NCI-H1694 (cell line): ENCODE measurements at places on chromosomes 3 and 15.

GRCh38 chr3:101117465-101117864 lies 124.2 kb upstream of the ABI3BP start:
- DNase-seq, result no peak

- DNase-seq, result no peak
These were observed 109.8 kb upstream of the TBC1D5 start for GRCh38 chr3:17852217-17852616.

GRCh38 chr3:184776916-184777315 lies 35.0 kb upstream of the VPS8 start:
- DNase-seq, result no peak

- DNase-seq, result no peak
These were observed 8.7 kb downstream of the ESYT3 start for GRCh38 chr3:138443091-138443490.

GRCh38 chr3:172560026-172560425 lies 36.8 kb upstream of the TNFSF10 start:
- DNase-seq, result no peak

DNA sequence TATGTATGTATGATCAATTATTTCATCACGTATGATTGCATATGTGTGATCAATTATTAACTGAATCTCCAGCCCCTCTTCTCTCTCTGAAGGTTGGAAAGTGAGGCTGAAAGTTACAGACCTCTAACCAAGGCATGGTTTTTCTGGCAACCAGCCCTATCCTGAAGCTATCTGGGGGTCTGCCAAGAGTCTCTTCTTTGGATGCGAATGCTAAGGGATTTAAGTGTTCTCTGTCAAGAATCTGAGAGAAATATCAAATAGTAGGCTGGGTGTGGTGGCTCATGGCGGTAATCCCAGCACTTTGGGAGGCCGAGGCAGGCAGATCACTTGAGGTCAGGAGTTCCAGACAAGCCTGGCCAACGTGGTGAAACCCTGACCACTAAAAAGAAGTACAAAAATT lies 8.1 kb downstream of the NKTR start:
- no peak for DNase-seq

DNA sequence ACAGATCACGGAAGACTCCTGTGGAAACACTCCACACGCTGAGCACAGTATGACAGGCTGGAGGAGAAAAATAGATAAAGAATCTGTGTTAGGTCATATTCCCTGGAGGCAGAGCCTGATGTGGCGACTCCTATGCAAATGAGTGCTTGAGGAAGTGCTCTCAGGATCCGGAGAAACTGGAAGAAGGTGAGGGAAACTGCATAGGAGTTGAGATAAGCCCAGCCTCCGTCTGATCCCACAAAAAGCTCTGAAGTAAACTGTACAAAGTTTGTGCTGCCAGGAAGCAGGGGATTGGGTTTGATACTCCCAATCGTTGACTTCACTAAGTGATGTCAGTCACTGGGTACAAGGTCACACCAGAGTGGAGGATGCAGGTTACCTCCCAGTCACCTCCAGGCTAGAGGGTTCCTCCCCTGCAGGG lies 33.4 kb downstream of the OSBPL10 start:
- no peak for DNase-seq

DNA sequence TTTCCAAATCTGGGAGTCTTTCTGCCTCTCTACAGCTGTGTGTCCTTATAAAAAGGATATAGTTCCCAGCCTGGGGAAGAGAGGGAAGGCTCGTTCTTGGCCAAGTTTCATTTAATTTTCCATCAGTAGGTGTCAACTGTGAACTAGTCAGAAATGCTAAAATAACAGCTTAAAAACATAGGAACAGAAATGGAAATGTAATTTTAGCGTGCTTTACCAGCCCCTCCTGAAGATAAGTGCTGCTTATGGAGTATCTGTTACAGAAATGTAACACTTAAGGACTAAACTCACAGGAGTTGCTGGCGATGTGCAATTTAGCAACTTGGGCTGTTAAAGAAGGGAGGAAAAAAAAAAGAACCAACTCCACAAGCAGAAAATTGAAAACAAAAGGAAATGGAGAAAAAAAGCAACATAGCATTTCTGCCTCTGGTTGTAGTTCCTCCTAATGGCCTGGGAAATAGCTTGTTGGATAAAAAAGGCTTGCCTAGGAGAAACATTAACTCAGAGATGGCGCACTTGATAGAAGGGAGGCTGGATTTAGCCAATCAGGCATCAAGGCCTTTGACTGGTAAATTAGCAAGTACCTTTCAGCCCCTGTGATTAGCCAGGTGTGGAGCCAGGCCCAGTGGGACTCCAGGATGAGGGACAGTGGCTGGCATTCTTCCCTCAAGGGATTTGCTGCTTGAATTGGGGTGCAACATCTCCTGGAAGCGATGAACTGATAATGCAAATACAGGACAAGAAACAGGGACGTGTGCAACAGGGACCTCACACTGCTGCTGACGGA lies 84.3 kb downstream of the RPLP1 start:
- no peak for DNase-seq

DNA sequence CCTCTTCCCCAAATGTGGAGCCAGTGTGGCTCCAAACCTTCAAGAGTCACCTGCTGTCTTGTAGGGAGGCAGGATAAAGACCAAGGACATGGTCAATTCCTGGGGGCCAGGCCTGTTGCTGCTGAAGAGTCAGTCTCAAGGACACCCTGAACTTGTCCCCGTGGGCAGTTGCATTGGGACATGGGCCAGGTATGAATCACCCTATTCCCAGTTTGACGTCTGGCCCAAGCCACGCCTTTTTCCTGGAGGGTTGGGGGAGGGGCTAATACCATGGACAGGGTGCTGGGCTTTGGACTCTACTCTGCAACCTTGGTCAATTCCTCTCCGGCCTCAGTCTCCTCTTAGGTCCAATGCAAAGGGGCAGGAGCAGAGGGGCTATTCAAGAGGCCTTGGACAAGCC lies 10.4 kb downstream of the ATP2B2 start:
- no peak for DNase-seq

- DNase-seq, result peak; percentile 16
These were observed 118.7 kb upstream of the SMAD3 start for GRCh38 chr15:66946578-66947164.

- no peak for DNase-seq
These were observed 146.6 kb downstream of the CHSY1 start for GRCh38 chr15:101105059-101105891.

DNA sequence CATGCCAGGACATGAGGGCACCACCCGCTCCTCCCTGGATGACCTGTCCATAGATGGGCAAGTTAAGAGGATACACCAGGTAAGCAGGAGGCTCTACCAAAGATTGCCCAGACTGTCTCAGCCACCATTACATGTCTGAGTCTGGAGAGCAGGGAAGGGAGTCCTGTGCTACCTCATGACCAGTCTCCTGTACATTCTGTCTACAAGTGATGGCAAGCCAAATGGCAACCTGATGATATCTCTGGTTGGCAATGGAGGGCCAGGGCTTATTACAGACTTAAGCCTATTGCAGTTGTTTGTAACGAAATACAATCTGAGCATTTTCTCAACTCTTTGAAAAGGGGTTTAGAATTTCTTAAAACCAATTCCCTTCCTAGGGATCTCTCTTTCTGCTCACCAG lies 31.8 kb downstream of the ABHD6 start:
- DNase-seq, result no peak

GRCh38 chr15:65835447-65835846 lies 33.8 kb upstream of the RAB11A start:
- DNase-seq, result peak; percentile 13

GRCh38 chr3:190173426-190173825 lies 52.7 kb upstream of the P3H2 start:
- no peak for DNase-seq

- DNase-seq, result no peak
These were observed 221.2 kb downstream of the SNRPN start for GRCh38 chr15:25175789-25176615.

GRCh38 chr15:66614951-66615760 lies 49.4 kb upstream of the LCTL start:
- no peak for DNase-seq

DNA sequence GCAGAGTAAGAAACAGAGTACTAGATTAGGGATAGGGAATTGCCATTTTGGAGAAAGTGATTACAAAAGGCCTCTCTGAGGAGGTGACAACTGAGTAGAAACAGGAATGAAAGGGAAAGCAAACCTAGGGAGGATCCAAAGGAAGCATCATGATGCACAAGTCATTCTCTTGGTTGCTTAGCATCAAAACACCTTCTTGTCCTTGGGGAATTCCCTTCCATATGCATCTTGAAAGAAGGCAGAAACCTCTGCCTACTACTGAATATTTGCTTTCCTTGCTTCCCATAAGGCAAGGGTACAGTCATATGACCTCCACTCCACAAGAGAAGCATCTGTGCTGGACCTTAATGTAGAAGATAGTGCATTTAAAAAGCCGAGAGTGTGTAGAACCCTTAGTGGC lies 24.1 kb downstream of the GABPB1 start:
- DNase-seq, result no peak

DNA sequence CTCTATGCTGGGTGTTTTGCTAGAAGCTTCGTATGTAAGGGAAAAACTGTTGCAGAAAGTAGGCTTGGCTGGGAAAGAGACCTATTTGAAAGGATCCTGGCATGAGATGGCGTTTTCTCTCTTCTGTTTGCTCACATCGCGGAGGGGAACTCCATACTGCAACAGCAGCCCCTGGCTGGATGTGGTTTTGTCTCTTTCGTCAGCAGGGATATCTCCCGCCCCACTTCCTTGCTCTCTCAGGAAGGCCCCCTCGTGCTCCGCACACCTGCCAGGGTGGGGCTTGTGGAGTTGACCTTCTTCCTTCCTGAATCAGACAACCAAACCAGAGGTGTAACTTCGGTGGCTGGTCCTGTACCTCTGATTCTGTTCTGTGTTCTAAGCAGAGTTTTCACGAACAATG lies 26.4 kb upstream of the MYZAP start:
- DNase-seq, result no peak

DNA sequence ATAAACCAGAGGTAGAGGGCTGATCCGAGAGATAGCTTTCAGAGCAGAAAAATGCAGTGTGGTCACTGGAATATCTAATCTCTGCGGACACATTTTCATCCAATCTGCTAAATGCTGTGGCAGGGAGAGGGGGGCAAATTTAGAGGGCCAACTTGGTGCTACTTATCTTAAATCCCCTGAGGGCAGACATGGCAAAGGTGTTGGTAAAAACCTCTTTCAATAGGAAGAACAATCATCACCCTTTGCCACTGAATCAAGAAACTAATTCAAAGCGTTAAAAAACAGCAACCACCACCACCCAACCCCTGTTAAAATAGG lies 152.9 kb downstream of the MECOM start:
- DNase-seq, result no peak

DNA sequence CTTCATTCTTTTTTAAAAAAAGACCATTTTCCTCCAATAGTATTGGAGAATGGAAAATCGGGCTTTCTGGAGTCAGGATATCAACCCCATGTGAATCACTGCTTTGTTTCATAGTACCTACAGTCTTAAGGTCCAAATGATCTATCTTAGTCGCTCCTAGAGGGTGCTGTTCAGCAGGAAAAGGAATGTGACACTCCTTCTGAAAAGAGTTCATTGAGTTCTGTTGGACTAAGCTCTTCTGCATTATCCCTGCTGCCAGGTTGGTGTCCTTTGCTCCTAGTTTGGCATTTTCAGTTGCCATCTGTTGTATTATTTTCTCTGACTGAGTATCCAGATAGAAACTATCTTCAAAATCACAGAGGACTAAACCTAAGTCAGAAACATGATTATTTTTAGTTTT lies 57.2 kb downstream of the POLQ start:
- no peak for DNase-seq

DNA sequence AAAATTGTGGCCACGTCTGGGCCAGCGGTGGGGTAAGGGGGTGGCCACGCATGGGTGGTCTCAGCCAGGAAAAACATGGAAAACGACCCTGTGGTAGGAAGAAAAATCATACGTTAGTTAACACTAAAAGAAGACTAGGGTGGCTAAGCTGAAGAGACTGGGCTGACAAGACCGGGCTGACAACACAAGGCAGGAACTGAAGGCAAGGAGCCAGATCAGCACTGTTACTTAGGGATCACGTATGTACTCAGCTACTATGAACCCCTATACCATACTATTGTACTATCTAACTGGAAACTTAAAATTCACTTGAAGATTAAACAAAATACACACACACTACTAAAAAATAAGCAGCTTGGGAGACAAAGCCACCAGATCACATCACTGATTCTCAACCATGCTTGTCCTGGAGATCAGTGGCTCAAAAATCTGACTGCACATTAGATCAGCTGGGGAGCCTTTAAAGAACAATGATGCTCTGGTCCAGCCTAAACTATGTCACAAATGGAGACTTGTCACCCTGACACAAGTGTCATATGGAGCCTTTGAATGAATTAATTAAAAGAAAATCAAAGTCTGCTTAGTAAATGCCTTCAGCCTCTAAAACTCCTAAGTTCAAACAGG lies 442.2 kb downstream of the SHQ1 start:
- no peak for DNase-seq

DNA sequence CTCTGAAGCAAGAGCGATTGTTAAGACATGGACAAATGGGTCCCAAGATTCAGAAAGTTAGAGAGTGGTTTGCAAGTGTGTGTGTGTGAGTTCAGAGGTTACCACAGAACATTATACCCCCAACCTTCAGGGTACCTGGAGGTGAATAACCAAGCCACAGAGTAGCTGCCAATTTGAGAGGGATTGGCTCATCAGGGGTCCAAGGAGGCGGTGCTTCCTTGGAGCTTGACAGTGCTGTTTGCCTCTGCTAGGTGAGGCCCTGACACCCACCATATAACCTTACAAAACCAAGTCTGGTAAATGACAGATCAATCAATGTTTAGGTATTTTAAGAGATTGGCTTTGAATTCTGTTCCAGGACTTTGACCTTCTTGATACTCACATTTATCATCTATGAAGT lies 35.7 kb downstream of the LRTM1 start:
- no peak for DNase-seq

- no peak for DNase-seq
These were observed 91.7 kb upstream of the GOLGA6L4 start for GRCh38 chr15:84143753-84144314.

- no peak for DNase-seq
These were observed 78.5 kb upstream of the CHD2 start for GRCh38 chr15:92821491-92822116.

GRCh38 chr15:57146506-57147201 lies 228.2 kb downstream of the TCF12 start:
- peak; percentile 56 for DNase-seq

GRCh38 chr3:128932516-128933212 lies 53.2 kb downstream of the ACAD9 start:
- no peak for DNase-seq
